Stimulated activated CD8-positive, alpha-beta memory T cell treated with anti-CD3 and anti-CD28 coated beads, Interleukin-7, amount 100 ng/mL, for 48 hours (primary cell): ENCODE measurements at places on chromosomes 4 and X.

DNA sequence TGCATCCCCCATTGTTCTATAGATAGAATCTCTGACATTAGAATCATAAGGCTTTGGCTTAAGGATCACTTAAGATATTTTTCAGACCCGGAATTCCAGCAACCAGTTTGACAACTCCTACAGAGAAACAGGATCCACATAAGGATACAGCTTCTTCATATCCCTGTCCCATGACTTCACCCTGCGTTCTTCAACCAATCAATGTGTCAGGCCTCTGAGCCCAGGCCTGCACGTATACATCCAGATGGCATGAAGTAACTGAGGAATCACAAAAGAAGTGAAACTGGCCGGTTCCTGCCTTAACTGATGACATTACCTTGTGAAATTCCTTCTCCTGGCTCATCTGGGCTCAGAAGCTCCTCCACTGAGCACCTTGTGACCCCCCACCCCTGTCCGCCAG is 85.1 kb downstream of the MFAP3L start:
- no peak for DNase-seq

GRCh38 chr4:173450281-173450680 is 51.4 kb upstream of the SCRG1 start:
- DNase-seq, result no peak

DNA sequence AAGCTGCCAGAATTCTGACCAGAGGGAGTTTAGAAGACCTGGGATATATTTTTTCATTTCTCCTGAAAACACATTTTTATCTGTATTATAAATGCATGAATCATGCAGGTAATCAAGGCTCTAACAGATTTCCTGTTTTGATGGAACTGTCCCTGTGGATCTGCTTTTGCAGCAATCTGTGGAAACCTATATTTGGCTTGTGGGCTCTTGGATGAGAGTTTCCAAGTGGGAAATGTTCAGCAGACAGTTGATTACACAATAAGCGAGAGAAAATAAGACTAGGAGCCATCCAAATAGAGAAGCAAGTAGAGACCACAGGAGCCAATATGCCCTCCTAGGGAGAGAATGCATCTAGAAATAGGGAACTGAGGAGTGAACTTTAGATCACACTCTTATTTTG is 105.0 kb downstream of the NDST3 start:
- no peak for DNase-seq

DNA sequence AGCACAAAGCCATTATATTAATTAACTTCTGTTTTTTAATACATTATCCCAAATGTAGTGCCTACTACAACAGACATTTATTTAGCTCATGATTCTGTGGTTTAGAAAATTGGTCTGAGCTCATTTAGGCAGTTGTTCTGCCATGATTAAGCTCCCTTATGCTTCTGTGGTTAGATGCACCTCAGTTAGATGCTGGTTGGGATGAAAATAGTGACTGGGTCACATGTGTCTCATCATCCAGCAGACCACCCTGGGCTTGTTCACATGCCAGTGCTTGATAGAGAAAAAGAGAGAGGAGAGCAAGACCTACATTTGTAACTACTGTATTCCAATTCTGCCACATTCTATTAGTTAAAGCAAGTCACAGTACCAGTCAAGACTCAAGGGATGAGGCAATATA is 376.4 kb upstream of the GNPDA2 start:
- no peak for DNase-seq

GRCh38 chr4:138650929-138651448 is 364.6 kb upstream of the NOCT start:
- DNase-seq, result no peak

DNA sequence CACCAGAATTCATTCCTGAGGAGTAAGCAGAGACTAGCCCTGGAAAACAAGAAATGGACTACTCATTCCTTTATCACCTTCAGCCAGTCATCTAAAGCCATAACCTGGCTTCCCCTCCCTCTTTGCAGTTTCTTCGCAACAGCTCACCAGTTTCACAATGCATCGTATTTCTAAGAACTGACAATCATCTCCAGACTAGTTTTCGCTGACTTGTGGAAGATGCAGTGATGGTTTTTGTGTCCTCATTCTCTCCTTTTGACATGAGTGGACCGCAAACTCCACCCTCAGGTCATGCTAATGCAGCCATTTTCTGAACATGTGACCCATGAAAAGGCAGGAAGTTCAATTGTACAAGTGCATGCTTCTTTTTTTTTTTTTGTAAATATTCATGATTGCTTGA is 1203.5 kb downstream of the PCDH7 start:
- no peak for DNase-seq

DNA sequence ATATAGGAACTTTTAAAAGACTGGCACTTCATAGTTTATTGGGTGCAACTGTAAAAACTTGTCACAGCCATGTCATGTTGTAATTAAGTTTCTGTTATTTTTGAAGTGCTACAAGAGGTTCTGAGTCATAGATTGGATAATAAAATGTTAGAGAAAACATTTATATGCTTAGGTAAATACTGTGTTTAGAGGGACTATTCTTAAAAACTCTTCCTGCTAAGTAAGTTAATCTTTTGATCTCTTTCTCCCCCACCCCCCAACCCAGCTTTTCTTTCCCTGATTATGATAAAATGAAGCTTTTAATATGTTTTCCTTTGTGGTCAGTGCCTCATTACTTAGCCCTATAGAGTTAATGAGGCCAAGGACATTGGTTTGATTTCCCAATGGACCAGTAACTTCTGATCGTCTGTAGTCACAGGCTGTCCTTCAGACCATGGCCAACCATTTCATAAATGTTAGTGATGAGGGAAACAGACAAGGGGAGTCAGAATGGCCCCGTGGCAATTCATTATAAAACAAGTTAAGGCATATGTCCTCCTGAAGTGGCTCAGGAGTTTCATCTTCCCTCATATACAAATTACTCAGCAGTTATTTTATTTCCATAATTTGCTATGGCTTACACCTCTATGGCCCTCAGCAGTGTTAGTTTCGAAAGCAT is 3.9 kb upstream of the PDLIM5 start:
- no peak for DNase-seq

GRCh38 chrX:16435399-16435986 is 214.5 kb upstream of the S100G start:
- no peak for DNase-seq

GRCh38 chr4:98745366-98745765 is 87.0 kb upstream of the TSPAN5 start:
- DNase-seq, result no peak

GRCh38 chr4:41967392-41967791 is 14.2 kb upstream of the DCAF4L1 start:
- DNase-seq, result no peak

DNA sequence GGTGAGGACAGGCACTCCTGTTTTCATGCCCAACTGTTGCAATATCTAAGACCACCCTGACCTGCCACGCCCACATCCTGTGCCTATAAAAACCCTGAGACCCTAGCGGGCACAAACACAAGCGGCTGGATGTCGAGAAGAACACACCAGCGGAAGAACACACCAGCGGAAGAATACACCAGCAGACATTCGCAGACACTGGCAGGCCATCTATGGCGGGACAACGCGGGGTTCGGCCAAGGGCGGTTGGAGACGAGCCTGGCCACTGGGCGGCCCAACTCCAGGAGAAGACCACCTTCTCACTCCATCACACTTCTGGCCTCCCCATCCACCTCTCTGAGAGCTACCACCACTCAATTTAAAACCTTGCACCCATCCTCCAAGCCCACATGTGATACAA is 361.4 kb downstream of the FAT4 start:
- DNase-seq, result no peak

- no peak for DNase-seq
Observed at GRCh38 chr4:52164116-52164515, 113.0 kb downstream of the SPATA18 start.

- no peak for DNase-seq
Observed at GRCh38 chr4:88939697-88940096, 117.3 kb downstream of the FAM13A start.

DNA sequence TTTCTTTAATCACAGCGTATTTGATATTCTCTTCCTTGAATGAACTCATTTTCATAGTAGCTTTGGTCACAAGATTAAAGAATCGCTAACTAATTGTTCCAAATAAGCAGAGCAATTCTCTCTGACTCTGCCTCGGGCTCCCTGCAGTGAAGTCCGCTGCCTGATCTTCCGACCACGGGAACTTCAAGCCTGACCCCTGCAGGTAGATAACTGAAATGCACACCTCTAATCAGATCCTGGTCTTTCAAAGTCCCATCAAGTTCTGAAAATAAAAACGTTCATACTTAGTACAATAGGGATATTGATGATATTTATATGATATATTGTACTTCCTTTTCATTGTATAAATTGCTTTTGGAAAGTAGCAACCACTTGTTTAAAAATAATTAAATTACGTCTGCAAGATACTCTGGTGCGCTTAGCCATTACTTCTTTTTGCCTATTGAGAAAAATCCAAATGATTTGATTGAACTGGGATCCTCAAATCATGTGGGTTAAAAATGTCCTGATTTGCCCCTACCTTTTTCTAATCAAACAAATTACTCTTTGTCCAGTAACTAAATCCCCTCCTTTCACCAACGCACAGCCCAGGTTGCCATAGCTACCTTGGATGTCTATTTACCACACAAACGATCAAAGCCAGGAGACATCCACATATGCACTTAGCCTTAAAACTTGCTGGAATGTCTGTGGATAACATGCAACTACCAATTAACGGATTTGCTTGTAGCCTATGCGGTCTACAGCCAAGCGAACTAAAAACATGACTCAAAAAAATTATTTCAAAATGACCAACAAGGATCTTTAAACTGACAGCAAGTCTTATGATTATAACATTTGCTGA is 4.2 kb downstream of the MID1 start:
- DNase-seq, result no peak

GRCh38 chr4:26782830-26783202 is 77.8 kb upstream of the STIM2 start:
- DNase-seq, result no peak

DNA sequence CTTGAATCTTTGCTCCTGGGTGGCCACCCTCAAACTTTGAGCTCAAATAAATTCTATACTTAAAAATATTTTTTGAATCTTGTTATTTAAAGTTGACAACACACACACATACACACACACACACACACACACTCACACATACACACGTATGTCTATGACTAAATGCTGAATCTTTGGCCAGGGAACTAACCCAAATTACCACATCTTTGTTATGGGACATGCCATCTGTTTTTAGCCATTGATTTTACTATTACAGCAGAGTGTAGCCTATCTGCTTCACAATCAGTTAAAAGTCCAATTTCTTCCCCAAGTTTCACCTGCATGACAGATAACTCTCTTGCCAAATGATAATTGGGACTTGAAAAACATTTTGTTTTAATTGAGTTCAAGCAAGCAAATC is 45.0 kb upstream of the USP46 start:
- no peak for DNase-seq
